ENCODE measurements at places on chromosomes 1 and 21.

GRCh38 chr1:183126528-183126927, 59.5 kb upstream of the LAMC2 start:
- no peak for DNase-seq

GRCh38 chr1:2462819-2463218, 13.3 kb upstream of the PLCH2 start:
- DNase-seq = no peak

- DNase-seq = no peak
Measured at GRCh38 chr1:164764333-164764732, 205.3 kb downstream of the PBX1 start.

- no peak for DNase-seq
Measured at GRCh38 chr1:179939941-179940340, 14.7 kb upstream of the CEP350 start.

All from Jurkat, Clone E6-1 (cell line).